Stimulated activated CD8-positive, alpha-beta memory T cell treated with anti-CD3 and anti-CD28 coated beads, Interleukin-15, amount 100 ng/mL, for 24 hours (primary cell): ENCODE measurements at places on chromosomes 16 and 17.
A peak's percentile ranks its signal among the peaks of the same experiment; 100 is the strongest.

DNA sequence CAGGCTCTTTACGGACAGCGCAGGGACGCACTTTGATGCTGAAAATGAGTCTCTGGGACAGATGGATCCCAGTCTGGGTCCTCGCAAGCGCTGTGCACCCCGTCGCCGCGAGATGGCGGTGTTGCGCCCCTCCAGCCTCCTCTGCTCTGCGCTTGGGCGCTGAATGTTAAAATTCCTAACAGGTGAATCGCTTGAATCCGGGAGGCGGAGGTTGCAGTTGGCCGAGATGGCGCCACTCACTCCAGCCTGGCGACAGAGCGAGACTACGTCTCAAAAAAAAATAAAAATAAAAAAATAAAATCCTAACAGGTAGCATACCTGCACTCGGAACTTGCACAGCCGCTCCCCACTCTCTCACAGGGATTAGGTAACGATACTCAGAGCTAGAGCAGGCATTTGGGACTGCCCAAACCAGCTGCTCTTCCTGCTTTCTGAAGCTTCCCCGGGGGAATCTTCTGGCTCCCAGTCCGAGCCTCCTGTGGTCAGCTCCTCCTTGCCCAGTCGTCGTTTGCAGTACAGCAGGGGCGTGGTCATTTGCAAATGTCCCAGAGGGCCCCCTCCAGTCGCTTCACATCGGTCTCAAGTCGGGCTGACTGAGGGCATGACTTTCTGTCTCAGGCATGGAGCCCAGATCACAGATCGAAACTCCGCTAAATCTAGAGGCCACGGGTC lies 26.2 kb upstream of the OSGIN1 start:
- peak; percentile 43 for DNase-seq

GRCh38 chr16:56360117-56361008 lies 65.0 kb downstream of the AMFR start:
- DNase-seq = no peak

DNA sequence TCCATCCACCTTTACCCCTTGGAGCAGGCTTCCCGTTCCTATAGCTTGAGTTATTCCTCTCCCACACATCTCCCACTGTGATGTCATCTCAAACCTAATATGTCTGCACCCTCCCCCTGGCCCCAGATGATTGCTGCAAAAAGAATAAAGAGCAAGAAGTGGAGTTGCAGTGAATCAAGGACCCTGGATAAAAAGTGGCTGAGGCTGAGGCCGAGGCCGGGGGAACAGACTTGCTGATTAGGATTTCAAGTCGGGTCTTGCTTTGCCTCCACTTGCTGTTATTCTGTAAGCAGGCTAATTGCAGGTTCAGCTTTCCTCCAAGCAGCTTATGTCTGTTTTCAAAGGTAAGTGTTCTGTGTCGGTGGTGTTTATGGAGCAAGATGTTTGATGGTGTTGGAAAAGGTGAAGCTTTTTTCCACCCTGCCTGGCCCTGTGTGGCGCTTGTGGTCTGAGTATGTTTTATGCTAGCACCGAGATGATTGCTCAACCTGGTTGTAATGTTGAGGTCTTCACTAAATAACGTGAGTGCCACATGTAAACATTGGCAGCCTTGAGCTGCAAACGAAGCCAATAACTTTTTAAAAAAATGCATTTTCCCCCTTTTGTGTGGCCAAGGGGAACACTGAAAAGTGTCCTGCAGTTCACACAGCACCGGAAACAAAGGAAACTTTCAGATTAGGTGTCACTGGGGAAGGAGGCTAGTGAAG lies 15.4 kb downstream of the HS3ST3B1 start:
- no peak for DNase-seq

DNA sequence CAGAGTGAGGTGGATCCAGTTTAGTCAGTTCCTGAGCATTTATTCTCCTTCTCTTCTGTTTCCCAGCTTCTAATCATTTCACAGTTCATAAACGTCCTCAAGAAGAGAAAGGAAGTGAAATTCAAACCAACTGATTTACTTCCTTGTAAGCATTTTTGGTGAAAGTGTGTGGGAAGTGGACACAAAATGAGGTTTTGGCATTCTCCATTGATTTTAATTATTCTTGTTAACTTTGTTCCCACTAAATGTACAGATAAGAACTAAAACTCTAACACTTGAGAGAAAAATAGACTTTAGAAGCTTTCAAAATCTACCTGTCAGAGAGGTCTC lies 42.7 kb upstream of the CORO6 start:
- DNase-seq = no peak

DNA sequence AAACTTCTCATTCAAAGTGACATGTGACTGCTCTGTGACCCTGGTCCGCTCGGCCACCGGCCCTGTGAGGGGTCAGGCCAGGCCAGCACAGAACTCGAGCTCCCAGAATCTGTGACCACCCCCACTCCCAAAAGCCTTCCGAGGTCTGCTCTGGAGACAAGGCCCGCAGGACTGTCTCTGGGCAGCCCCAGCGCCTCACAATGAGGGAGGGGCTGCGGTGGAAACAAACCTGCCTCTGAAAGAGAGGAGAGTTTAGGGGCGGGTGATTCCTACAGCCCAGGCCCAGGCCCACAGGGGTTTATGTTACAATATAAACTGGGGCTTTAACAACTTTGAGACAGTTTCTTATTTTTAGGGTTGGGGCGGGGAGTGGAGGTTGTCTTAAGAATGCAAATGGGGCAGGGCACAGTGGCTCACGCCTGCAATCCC lies 19.9 kb downstream of the IGFBP4 start:
- DNase-seq = no peak
